Smooth muscle cell of the coronary artery (primary cell): ENCODE measurements at places on chromosomes 7 and 10. TPM values are rescaled to one million over a fixed set of nuclear protein-coding genes. Genes with fewer than 3 reads are reported as not detected.

The TAS2R4 gene
- total RNA-seq, result 0.38 and 0.70 TPM in 2 replicates

The MACROH2A2 gene
- total RNA-seq, result 4.2 and 11.3 TPM in 2 replicates

The PTN gene
- total RNA-seq, result 1.6 and 9.3 TPM in 2 replicates

The AKR1B15 gene
- not detected in 2 replicates for total RNA-seq

The NOLC1 gene
- total RNA-seq, result 15.9 and 33.7 TPM in 2 replicates

The AQP1 gene
- 22.2 and 62.1 TPM in 2 replicates for total RNA-seq

The TAS2R3 gene
- 0.68 and 1.8 TPM in 2 replicates for total RNA-seq

The CCL24 gene
- total RNA-seq, result not detected in 2 replicates

The PCLO gene
- under 0.01 TPM in 1 of 2 replicates, not detected in the other for total RNA-seq

The PON1 gene
- not detected in 2 replicates for total RNA-seq

The OIT3 gene
- total RNA-seq, result 0.08 TPM in 1 of 2 replicates, not detected in the other

The PALS2 gene
- 21.9 and 23.9 TPM in 2 replicates for total RNA-seq

The CYP26C1 gene
- 0.23 TPM in 1 of 2 replicates, not detected in the other for total RNA-seq

The SEMA3C gene
- 216 and 250 TPM in 2 replicates for total RNA-seq

The ITGB8 gene
- 21.0 and 33.9 TPM in 2 replicates for total RNA-seq

The OLAH gene
- not detected in 2 replicates for total RNA-seq
